ENCODE measurements at places on chromosomes 7 and 10. TPM values are rescaled to one million over a fixed set of nuclear protein-coding genes. Genes with fewer than 3 reads are reported as not detected.
A peak's percentile ranks its signal among the peaks of the same experiment; 100 is the strongest.

DNA sequence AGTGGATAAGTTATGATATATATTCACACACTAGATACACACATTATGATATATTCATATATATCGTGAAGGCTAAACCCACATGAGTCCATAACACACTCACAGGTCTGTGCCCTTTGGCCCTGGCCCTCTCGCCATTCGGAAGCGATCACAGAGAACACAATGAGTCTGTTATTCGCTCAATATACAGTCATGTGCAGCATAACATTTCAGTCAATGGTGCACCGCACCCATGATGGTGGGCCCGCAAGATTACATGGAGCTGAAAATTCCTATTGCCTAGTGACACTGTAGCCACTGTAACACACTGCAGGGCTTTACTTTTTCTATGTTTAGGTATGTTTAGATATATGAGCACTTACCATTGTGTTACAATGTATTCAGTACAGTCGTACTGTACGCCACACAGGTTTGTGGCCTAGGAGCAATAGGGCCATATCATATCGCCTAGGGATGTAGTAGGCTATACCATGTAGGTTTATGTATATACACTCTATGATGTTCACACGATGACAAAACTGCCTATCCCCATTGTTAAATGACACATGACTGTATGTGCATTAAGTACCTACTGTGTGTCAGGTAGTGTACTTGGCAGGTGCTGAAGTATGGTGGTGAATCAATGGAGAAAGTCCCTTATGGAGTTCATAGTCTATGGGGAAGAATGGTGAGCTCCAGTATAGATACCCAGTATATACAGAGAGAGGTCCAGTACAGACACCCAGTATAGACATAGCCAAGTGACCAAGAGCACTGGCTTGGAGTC, 198.8 kb upstream of the KLF14 start:
- no peak for DNase-seq

GRCh38 chr10:102504179-102504975, 605 bp downstream of the SUFU start:
- peak; percentile 12 for DNase-seq

- DNase-seq: no peak
Measured at GRCh38 chr7:42852531-42852930, 59.3 kb downstream of the C7orf25 start.

GRCh38 chr10:420154-421121, 269.0 kb downstream of the DIP2C start:
- DNase-seq: no peak

DNA sequence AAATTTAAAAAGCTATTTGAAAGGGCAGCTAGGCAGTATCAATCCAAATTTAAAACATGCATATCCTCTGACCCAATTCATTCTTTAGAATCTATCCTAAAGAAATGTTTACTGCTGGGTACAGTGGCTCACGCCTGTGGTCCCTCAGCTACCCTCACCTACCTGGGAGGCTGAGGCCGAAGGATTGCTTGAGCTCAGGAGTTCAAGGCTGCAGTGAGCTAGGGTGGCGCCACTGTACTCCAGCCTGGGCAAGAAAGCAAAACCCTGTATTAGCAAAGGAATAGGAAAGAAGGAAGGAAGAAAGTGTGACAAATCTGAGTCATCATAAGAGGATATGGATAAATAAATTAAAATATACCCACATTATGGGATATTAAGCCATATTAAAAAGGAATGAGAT, 36.3 kb downstream of the C7orf33 start:
- no peak for DNase-seq

DNA sequence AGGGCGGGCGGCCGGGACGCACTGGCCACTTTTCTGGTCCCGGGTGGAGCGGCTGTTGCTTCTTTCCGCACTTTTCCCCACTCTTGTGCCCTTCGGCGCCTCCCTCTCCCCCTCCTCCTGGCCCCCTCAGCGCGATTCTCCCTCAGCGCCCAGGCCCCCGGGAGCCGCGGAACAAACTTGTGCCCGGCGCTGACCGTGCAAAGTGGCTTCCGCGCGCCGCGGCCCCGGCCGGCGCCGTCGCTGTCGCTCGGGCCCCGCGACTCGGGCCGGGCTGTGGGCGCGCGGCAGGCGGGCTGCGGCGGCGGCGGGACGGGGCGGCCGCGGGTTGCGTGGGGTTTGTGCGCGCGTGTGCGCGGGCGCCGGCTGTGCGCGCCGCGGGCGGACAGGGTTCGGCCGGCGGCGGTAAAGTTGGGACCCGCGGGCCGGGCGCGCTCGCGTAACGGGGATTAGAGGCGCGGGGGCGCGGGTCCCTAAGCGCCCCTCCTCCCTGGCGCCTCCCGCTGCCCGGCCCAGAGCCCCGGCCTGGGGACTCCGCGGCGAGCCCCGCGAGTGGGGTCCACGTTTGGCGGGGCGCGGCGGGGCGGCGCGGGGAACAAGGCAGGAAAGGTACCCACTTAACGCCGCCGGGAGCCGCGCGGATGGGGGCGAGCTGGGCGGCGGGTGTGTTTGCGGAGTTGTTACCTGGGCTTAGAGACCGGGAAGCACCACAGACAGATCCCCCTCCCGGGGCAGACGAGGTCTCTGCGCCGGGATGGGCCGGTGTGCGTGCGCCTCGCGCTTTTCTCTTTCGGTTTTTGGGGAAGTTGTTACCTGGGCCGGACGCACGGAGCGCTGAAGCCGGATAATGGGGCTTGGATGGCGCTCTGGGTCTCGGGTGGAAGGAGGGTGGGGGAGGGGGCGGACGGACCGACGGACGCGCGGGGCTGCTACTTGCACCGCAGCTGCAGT, 860 bp downstream of the ZEB1 start:
- peak; percentile 34 for DNase-seq

DNA sequence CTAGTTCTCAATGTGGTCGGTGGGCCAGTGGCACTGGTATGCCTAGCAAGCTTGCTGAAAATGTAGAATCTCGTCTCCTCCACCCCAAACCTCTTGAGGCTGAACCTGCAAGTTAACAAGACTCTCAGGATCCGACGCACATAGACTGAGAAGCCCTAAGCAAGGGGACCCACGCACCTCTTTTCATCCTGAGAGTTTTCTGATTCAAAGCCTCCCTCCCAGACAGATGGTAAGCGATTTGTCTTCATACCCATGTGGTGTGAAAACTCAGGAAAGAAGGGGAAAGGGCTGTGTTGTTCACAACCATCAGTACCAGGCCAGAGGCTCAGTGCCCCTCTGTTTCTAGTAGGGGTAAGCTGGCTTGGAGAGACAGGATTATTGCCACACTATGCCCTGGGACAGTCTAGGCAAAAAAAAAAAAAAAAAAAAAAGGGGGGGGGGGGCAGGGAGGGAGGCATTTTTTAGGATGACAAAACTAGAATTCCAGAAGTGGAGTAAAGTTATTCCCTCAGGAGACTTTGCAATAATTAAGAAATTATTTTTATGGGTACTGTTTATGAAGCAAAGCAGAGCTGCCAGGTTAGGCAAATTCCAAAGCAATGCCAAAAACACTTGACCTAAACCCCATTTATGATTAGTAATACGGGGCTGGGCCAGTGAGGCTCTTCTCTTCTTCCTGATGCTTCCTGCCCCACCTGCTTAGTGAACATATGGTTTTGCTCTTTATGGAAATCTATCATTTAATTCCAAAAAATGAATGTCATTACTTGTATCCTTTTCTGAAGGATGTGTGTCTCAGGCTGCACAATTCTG, 117.6 kb upstream of the PDLIM1 start:
- DNase-seq: no peak

The SAMD9L gene
- 4.1 TPM for total RNA-seq

The HYAL4 gene
- not detected for total RNA-seq

The PODXL gene
- 1.4 TPM for total RNA-seq

The PRPS1L1 gene
- not detected for total RNA-seq

The ACHE gene
- 0.54 TPM for total RNA-seq
